ENCODE measurements at places on chromosomes 3 and 15.

- DNase-seq = no peak
Measured at GRCh38 chr15:36108541-36108940, 470.9 kb upstream of the CDIN1 start.

- no peak for DNase-seq
Measured at GRCh38 chr3:49654955-49655556, 19.1 kb upstream of the APEH start.

GRCh38 chr3:123129532-123129931 is 62.7 kb downstream of the PDIA5 start:
- no peak for DNase-seq

GRCh38 chr15:80892414-80892813 is 97.2 kb downstream of the MESD start:
- no peak for DNase-seq

GRCh38 chr15:48473667-48474066 is 142.4 kb downstream of the DUT start:
- DNase-seq = no peak

- no peak for DNase-seq
Measured at GRCh38 chr3:25259871-25260270, 168.2 kb upstream of the RARB start.

DNA sequence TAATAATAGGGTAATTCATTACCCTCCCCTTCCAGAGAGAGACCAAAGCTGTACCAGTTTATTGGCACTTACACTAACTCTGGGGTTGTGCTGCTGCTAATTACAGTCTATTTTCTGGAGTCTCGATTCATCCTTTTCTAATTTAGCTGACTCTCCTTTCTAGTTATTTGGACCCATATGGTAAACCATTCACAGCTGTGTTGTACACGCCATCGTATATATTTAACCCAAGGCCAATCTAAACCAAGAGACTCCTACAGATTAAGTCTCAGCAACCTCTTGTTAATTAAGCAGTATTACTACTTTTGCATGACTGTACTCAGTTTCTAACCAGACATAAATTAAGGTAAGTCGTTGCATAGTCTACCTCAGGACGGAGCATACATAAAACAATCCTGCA is 22.5 kb downstream of the ANXA2 start:
- DNase-seq = no peak

DNA sequence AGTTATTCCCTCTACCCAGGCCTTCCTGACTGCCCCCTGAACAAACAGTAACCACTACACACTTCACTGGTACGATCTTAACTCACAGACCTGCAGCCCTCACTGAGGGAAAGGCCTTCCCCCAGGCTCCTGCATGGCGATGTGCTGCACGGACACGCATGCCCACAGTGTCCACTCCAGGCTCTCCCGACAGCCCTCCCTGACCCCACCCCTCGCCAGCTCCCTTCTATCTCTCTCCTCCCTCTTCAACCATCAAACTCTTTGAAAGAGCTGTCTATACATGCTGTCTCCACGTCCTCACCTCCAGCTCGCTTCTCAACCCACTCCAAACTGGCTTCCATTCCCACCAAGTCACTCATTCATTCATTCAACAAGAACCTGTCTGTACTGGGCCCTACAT is 3.9 kb downstream of the SCN5A start:
- no peak for DNase-seq

- no peak for DNase-seq
Measured at GRCh38 chr15:59685737-59686297, 3.3 kb downstream of the BNIP2 start.

- no peak for DNase-seq
Measured at GRCh38 chr15:24761704-24762302, 86.2 kb downstream of the NPAP1 start.

- DNase-seq = no peak
Measured at GRCh38 chr3:99962703-99963102, 145.0 kb downstream of the CMSS1 start.

GRCh38 chr3:128480717-128481437 is 12.1 kb downstream of the GATA2 start:
- no peak for DNase-seq

GRCh38 chr15:93035092-93035915 is 53.7 kb downstream of the RGMA start:
- no peak for DNase-seq

- peak; percentile 48 for DNase-seq
Measured at GRCh38 chr3:16849229-16849628, 35.5 kb upstream of the PLCL2 start.

- no peak for DNase-seq
Measured at GRCh38 chr3:8164145-8164544, 337.5 kb upstream of the LMCD1 start.

DNA sequence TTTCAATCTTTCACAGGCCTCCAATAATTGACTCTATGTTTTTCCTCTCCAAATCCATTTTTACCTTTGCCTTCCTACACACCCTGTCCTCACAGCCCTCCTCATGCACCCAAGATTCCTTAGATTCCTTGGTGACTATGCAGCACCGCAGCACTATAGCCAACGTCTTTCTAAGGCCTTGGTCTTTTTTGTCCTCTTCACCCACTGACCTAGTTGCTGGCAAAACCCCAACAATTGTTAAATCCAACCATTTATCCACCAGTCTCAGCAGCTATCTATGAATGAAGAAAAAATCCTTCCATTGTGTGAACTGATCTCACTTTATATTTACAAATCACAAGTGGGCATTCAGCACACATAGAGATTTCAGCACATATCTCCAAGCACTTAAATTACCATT is 203.9 kb downstream of the VGLL3 start:
- DNase-seq = no peak

DNA sequence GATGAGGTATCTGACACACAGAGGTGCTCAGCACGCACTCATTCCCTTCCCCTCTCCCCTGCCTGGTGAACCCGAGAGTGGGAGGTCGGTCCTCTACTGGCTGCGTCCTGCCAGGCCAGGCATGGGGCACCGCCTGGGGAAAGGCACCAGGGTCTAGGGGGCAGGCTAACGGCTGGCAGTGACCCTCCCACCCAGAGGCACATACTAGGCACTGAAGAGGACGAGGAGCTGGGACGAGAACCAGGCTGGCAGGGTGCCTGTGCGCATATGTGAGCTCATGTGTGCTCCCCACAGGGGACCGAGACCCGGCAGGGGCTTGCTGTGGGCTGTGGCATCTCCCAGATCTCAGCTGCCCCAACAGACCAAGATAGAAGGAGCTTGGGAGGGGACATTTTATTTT is 86.7 kb downstream of the IQSEC1 start:
- no peak for DNase-seq

- no peak for DNase-seq
Measured at GRCh38 chr3:184042617-184043016, 10.2 kb upstream of the HTR3C start.

DNA sequence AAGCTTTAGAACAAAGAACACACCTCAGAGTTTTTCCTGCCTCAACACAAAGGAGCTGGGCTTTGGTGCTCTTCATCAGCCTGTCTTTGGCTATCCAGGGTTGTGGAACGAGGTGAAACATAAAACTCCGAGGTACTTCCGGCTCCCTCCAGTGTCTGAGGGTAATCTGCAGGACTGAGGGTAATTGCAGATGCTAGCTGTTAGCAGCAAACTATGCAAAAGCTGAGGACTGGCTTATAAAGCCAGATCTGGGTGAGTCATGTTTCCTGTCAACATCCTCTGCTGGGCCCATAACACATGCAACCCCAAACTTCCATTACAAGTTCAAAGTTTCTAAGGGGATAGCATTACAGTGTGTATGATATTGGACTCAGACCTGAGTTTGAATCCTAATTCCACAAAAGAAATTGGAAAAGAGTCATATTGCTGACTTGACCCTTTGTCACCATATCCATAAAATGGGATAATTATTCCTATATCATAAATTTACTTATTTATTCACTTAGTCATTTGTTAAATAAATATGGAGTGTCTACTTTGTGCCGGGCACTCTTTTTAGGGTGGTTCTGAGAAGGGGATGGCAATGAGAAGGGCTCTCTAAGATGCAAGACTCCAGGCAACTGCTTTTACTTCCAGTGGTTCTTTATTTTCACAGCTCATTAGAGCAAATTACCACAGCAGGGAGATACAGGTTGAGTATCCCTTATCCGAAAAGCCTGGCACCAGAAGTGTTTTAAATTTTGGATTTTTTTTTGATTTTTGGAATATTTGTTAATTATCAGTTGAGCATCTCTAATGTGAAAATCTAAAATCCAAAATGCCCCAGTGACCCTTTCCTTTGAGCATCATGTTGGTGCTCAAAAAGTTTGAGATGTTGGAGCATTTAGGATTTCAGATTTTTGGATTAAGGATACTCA is 9.5 kb upstream of the TRIM69 start:
- DNase-seq = peak; percentile 77

GRCh38 chr3:123120573-123120972 is 53.7 kb downstream of the PDIA5 start:
- DNase-seq = no peak

GRCh38 chr3:171457607-171458061 is 2.6 kb downstream of the TNIK start:
- no peak for DNase-seq

DNA sequence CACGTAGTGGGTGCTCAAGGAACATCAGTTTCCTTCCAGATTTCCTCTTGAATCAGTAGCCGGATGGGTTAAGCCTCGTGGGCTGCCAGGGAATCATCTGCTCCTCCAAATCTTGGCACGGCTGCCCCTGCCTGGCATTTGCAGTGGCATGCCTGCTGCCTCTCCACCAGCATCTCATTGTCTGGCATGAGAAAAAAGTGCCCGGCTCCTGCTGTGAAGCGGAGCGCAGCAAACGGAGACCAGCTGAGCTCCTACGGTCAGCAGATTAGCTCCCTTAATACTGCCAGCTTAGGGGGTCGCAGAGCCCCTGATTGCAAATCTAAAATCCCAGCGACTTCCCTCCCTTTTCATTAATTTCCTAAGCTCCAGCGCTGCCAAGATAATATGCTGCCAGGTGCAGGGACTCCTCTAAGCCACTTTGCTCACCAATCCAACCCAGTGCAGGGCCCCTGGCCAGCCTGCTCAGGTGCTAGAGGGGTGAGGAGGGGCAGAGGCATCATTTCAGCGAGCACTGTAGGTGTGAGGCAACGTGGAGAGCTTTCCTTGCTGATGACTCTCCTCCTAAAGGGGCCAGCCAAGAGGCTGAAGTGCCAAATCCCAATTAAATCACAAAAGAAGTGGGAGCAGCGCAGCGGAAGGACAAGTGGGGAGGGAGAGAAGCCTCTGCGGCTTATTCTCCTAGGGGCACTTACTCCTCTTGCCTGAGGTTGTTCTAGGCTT is 49.6 kb upstream of the ST8SIA2 start:
- no peak for DNase-seq

DNA sequence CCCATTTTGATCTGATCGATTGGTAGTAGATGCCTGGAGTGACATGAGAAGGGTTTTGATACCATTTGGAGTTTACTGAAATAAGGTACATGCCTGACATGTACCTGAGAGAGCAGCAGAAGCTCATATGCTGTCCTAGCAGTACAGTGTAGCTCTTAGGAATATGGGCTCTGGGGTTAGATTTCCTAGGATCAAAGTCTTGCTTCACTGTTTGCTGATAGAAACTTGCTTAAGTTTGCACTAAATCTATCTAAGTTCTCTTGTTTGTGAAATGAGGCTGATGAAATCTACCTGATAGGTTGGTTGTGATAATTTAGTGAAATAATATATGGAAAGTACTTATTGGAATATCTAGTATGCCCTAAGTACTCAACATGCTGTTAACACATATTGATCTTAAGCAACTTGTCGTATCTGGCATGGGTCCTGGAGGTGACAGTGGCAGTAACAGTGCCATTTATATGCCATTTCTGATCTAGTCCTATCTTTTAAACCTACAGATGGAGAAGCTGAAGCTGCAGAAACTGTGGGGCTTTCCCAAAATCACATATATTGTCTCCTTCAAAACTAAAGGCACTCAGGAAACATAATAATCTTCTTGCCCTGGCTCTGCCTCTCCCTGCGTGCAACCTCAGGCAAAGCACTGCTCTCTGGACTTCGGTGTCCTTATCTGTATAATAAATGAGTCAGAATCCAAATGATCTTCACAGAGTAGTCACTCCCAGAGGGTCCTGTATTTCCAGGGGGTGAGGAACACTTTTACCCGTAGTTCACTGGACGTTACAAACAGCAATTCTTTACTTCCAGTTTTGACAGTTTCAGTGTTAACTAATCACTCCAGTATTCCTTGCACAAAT is 223.6 kb upstream of the SETMAR start:
- DNase-seq = no peak

DNA sequence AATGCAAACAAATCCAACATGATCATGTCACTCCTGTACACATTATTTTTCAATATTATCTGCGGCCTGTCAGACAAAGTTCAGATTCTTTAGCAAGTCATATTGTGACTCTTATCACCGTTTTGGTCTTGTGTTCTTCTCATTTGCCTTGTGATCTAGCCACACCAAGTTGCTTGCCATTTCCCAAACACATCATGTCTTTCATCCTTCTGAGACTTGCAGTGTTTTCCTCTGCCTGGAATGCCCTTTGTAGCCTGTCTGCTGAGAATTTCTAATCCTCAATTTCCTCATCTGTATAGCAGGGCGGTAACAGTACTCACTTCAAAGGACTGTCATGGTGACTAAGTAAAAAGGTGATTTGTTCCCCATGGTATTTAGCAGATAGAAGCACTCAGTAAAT is 135.0 kb downstream of the GREM1 start:
- no peak for DNase-seq

DNA sequence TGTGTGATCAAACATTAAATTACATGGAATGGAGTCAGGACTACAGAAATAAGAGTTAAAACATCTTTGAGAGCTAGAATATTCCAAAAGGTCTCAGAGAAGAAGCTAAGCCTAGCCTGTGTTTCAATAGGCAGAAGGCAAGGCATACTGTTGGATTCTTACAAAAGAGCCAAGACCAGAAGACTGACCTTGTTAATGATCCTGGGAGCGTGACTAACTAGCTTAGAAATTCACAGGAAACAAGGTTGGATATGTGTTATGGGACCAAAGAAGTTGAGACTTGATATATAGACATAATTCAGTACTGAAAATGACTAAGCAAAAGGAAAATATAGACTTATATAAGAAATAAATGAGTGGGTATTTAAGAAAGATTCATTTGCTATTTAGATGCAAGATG is 50.1 kb downstream of the FEZF2 start:
- DNase-seq = no peak

All from effector CD4-positive, alpha-beta T cell (primary cell).